T-helper 2 cell (primary cell): ENCODE measurements at places on chromosomes 12 and 14.
A peak's percentile ranks its signal among the peaks of the same experiment; 100 is the strongest.

DNA sequence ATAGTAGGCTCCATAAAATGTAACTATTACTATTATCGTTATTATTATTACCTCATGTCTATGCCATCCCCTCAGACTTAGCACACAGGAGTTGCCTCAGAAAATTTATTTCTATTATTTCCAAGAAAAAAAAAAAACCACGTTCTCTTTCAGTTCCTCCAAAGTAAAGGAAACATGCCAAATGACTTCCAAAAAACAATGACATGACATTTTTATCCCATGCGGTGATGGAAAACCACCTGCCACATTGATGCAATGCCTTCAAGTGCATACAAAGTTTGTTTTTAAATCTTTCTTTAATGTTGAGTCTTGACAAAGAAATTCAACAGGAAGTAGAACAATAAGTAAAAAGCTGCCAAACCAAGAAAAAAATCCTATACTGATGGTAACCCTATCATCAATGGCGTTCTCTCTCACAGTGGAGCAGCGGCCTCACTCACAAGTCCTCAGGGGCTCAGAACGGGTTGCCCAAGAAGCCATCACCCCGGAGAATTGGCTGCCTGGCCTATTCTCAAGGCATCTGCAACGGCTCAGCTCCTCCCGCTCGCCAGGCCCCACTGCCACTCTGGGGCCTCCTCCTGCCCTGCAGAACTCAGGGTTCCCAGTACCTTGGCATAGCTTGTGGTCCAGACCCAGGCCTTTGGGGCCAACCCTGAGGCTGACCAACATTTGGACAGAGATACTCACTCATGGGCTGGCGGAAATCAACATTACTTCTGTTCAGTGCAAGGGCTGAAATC lies 51.9 kb downstream of the SERPINA3 start:
- no peak for DNase-seq

DNA sequence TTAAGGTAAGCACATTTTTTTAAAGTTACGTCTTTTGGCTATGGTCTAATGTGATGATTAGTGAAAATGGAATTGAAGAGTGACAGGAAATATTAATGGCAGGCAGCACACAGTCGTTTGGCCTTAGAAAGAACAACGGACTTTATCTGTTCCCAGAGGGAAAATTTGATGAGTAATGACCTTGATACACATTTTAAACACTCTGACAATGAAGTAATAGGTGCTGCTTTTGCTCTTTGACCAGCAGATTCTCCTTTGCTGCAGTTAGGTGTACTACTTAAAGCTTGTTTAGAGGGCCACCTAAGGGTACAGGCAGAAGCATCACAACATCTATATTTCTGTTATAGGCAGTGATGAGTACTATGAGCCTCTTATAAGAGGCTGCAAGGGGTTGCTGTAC lies 27.1 kb upstream of the RNU6-8 start:
- DNase-seq = peak; percentile 7

GRCh38 chr12:52477651-52478050 lies 4.0 kb upstream of the KRT6C start:
- no peak for DNase-seq

DNA sequence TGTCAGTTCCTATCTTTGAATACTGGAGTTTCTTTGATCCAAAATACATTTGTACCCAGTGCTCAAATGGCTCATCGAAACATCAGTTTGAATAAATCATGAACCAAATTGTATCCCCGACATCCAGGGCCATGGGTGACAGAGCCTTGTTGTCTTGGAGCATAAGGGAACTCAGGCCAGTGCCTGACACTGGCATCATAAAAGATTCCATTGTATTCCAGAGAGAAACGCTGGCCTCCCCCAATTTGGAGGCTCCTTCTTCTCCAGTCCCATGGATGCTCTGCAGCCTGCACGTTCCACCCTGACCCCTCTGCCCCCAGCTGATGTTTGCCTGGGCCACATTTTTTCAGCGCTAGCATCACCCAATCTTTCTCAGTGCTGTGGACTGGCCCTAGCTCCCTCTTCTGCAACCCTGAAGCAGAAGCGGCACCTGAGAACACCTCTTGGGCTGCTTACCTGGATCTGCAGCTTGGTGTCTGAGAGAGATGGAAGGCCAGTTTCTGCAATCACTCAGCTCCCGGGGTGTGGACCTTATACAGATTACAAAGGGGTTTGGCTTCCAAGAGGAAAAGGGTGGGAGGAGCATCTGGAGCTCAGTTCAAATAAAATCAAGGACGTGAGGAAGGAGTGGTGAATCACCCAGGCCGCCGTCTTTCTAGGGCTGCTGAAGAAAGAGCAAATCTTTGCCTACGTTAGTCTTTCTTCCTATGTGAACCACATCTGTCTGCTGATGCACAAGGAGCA lies at the start of gene RNASE1:
RNASE1 (minus strand) TSS at position 504 of the 744 bp plus-strand sequence. CDS start 776 bp downstream, outside the sequence.
- no peak for DNase-seq

DNA sequence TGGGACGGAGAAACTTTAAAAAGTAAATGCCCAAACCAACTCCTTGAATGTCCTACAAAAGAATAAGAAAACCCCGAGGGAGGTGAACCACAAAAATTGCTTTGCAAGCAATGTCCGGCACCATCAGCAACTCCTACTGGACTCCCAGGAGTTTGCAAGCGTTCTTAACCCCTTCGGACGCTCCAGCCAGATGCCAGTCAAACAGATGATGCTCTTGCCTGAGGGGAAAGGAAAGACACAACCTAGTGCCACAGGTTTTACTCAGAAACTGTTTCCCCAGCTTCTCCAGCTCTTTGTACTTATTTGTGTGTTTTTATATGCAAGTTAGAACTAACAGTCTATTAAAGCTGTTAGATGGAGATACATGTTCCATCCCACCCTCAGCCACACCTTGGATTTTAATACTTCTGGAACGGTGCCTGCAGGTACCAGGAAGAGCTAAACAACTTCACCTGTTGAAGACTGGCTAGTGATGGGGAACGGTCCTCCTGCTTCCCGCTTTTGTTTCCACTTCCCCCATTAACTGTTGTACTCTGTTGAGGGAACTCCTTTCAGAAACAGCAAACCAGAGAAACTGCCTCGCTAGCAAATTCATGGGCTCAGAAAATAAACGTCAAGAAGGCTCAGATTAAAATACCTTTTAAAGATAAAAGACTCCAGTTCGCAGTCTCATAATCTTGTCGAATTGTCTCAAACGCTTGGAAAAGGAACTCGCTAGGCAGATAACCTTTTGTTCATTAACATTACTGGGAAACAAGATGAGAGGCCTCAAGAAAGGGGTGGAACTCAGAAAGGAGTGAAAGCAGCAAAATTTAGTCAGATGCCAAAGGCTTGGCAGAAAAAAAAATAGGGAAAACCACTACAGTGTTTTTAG lies 1.1 kb upstream of the FERMT2 start:
- DNase-seq = no peak

DNA sequence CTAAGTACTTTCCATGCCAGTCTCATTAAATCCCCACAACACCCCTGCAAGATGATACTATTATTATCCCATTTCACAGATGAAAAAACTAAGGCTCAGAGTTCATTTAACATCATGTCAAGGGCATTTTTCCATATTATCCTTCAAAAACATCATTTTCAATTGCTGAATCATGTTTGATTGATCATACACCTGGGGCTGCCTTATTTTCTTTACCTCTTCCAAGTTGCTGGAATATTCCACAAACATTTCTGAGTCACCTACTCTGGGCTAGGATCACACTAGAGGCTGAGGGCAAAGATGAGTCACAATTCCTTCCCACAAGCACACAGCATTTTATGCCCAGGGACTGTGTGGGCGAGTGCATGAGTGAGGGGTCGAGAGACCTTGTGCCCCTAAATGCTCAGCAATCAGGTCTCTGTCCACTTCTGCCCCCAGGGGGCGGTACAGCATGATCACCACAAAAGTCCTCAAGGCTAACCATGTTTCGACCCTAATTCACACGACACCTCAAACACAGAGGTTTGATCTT lies 14.1 kb upstream of the TMEM119 start:
- DNase-seq = no peak

DNA sequence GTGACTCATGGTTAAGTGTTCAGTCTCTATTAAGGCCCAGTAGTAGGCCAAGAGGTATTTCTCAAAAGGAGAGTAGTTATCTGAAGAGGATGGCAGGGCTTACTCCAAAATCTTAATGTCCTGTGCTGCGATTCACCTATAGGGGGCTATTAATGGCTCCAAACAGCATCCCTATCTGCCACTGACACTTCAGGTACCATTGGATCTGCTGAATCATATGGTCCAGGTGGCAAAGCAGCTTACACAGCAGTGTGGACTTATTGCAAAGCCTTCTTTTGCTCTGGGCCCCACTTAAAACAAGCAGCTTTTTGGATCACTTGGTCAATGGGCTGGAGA lies 60.8 kb upstream of the ATP2B1 start:
- DNase-seq = no peak

DNA sequence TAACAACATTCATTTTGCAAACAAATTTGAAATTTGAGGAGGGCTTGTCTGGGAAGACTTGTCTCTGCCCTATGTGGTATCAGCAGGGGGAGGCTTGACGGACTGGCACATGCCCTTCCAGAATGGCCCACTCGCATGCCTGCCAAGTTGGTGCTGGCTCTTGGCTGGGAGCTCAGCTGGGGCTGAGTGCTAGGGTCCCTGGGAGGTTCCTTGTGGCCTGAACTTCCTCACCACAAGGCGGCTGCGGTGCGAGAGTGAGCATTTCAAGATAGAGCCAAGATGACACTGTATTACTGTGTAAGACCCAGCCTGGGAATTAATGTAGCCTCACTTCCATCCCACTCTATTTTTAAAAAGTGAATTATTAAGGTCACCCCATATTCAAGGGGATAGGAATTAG lies 271.6 kb upstream of the PLEKHG7 start:
- no peak for DNase-seq

DNA sequence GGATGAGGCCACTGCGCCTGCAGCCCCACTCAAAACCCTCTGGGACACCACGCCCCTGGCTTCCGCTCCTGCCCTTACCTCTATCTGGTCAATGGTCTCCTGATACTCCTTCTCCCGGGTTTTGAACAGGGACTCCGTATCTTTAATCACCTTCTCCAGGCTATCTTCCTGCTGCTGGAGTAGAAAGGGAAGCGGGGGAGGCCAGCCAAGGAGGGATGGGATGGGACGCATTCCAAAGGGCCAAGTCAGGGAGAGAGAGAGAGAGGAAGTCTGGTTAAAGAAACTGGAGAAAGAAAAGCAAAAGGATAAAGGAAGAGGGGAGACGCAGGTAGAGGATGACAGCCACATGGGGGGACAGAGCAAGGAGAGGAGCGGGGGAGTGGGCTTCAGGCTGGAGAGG lies 7.9 kb downstream of the IFFO1 start:
- no peak for DNase-seq

DNA sequence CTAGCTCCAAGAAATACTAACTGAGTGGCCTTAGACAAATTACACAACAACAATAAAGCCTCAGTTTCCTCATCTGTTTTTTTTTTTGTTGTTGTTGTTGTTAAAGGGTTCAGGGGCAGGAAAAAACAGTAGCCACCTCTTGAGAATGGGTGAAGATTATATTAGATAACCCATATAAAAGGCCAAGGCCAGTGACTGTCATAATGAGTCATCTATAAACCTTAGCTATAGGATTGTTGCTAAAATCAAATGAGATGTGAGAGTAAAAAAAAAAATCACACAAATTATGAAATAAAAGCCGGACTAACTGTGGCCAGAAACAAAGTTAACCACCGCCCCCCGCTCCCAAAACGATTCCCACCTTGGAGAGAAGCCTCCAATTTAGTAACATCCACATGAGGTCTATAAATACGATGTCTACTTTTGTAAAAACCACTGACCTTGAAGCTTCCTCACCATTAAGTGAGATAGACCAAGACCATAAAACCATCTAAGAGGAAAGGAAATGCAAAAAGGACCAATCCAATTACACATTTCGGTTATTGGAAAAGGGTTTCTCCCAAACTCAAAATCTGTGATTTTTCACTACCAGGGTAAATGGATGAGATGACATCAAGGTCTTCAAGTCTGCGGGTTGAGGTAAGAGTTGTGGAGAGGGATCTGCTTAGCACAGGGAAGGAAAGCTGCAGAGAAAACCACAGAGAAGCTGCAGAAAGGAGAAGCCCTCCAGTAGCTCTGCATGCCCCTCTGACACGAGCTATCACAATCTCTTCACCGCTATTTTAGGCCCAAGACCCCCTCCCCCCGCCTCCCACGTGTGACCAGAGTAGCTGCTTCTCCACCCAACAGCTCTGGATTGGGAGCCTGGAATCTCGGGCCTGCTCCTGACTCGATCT lies 1.0 kb downstream of the NAA25 start:
- peak; percentile 5 for DNase-seq

DNA sequence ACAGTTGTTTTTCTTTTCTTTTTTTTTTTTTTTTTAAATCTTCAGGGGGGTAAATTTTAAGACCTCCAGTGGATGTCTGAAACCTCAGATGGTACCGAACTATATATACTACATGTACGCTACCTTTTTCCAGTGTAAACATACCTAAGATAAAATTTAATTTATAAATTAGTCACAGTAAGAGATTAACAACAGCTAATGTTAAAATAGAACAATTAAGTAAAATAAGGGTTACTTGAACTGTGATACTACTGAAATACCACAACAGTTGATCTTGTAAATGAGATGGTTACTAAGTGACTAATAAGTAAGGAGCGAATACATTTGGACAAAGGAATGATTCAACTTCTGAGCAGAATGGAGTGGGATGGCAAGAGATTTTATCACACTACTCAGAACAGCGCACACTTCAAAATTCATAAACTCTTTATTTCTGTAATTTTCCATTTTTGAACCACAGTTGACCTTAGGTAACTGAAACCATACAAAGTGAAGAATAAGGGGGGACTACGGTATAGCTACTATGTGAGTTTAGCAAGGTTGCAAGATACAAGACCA lies 80.5 kb upstream of the PCED1B start:
- no peak for DNase-seq

- no peak for DNase-seq
Observed at GRCh38 chr12:32917094-32917611, 20.6 kb upstream of the PKP2 start.

GRCh38 chr14:86780876-86781510 lies 1212.0 kb downstream of the GALC start:
- DNase-seq = no peak

- no peak for DNase-seq
Observed at GRCh38 chr12:93297032-93297431, 80.7 kb upstream of the NUDT4 start.

DNA sequence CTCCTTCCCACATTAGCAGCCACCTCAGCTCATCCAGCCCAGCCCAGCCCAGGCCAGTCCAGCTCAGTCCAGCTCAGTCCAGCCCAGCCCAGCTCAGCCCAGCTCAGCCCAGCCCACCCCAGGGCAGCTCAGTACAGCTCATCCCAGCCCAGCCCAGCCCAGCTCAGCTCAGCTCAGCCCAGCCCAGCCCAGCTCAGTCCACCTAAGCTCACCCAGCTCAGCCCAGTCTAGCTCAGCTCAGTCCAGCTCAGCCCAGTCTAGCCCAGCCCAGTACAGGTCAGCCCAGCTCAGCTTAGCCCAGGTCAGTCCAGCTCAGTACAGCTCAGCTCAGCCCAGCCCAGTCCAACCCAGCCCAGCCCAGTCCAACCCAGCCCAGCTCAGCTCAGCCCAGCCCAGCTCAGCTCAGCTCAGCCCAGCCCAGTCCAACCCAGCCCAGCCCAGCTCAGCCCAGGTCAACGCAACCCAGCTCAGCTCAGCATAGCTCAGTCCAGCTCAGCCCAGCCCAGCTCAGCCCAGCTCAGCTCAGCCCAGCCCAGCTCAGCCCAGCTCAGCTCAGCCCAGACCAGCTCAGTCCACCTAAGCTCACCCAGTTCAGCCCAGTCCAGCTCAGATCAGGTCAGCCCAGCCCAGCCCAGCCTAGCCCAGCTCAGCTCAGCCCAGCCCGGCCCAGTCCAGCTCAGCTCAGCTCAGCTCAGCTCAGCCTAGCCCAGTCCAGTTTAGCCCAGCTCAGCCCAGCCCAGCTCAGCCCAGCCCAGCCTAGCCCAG lies 63.0 kb downstream of the TMEM121 start:
- no peak for DNase-seq
